ENCODE measurements at places on chromosomes 6 and 20. TPM values are rescaled to one million over a fixed set of nuclear protein-coding genes. Genes with fewer than 3 reads are reported as not detected.

DNA sequence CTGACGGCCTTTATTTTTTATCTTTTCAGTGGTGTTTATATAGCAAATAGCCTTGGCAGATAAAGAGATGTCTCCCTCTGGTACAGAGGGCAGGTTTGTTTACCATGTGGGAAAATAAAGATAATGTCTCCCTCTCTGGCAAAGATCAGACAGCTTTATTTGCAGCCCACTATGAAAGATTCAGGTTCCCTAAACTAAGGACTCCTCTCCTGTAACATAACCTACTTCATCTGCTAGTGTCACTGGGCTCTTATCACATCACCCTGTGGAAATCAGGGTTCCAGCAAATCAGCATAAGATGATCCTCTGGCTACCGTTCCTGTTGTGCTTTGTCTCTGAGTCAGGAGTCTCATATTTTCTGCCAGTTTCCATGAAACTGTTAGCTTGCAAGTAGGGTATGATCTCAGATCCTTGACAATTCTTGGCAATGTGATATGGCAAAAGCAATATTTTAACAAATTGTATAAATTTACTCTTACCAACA lies 3.1 kb downstream of the FBXL4 start:
- DNase-seq, result peak; percentile 19

GRCh38 chr20:58748618-58749017 lies 56.0 kb downstream of the NPEPL1 start:
- DNase-seq, result no peak

- DNase-seq, result no peak
Measured at GRCh38 chr6:32635526-32636123, 1.6 kb upstream of the HLA-DQA1 start.

GRCh38 chr6:95083506-95083905 lies 493.8 kb upstream of the MANEA start:
- DNase-seq, result no peak

- DNase-seq, result no peak
Measured at GRCh38 chr6:158000530-158001307, 19.1 kb downstream of the SYNJ2 start.

- DNase-seq, result no peak
Measured at GRCh38 chr6:317448-318144, 25.3 kb downstream of the DUSP22 start.

- DNase-seq, result no peak
Measured at GRCh38 chr6:168442646-168443045, 1.7 kb downstream of the SMOC2 start.

DNA sequence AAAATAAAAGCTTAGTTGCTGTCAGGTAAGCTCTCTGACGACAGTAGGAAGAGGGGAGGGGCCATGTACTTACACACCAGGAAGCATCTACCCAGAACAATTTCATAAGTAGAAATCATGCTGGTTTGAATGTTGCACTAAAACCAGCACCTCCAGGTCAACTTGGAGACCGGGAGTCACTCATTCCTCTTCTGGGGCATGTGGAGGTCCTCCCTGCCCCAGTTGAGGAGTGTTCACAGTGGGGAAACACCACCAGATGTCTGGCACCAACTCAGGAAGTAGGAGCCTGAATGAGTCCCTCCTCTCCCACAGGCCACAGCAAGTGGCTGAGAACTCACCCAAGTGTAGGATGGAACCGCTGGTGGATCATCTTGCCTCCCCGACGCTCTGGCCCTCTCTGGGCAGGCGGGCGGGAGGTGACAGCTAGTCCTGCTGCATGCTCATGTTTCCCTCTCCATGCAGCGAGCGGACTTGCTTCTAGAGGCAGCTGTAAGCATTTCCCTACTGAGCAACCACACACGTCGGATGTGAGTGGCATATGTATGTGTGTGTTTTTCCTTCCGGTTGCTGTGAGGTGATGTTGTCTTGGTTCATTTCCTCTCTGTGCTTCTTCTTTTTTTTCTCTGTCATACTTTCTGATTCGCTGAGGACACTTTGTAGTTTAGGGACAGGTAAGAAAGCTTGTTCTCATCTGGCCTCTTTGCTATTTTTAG lies 149.5 kb upstream of the NEDD9 start:
- no peak for DNase-seq

- DNase-seq, result no peak
Measured at GRCh38 chr6:129844118-129844891, 16.8 kb downstream of the TMEM244 start.

GRCh38 chr6:90000864-90001731 lies 106.8 kb downstream of the GJA10 start:
- no peak for DNase-seq

GRCh38 chr20:49460131-49460530 lies 22.3 kb downstream of the KCNB1 start:
- DNase-seq, result no peak

GRCh38 chr6:34917626-34918285 lies 28.7 kb downstream of the ANKS1A start:
- DNase-seq, result no peak

DNA sequence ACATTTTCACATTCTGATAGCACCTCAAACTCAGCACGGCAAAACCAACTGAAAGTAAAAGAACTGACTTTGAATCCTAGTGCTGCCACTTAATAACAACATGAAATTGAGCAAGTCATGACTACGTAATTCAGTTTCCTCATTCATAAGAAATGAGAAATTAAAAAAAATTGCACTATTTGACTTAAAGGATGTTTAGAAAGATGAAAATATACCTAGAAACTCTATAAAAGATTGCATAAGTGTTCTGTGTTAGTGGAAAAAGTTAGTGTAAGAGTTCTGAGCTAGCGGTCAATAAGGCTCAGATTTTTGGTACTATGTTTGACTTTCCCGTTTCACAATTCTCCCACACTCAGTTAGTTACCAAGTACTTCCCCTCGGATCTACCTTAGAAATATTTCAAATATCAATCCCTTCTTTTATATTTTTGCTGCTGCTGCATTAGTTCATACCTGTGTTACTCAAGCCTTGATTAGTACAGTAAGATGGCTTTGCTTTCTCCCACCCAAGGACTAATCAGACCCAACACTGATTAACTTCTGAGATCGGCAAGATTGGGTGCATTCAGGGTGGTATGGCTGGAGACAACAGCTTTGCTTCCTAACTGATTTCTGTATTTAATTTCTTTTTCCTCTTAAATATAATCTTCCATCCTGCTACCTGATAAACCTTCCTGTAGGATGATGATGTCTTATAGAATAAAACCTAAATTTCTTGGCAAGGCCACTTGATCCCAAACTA lies 25.9 kb downstream of the ECHDC1 start:
- DNase-seq, result no peak

GRCh38 chr6:53048431-53049195 lies 16.6 kb upstream of the FBXO9 start:
- no peak for DNase-seq

- no peak for DNase-seq
Measured at GRCh38 chr20:62786157-62786556, 10.1 kb upstream of the MRGBP start.

- no peak for DNase-seq
Measured at GRCh38 chr6:125802383-125802782, 11.6 kb downstream of the NCOA7 start.

GRCh38 chr6:99618649-99619408 lies 12.2 kb downstream of the PRDM13 start:
- DNase-seq, result no peak

GRCh38 chr6:76174722-76175121 lies 102.3 kb upstream of the IMPG1 start:
- DNase-seq, result no peak

DNA sequence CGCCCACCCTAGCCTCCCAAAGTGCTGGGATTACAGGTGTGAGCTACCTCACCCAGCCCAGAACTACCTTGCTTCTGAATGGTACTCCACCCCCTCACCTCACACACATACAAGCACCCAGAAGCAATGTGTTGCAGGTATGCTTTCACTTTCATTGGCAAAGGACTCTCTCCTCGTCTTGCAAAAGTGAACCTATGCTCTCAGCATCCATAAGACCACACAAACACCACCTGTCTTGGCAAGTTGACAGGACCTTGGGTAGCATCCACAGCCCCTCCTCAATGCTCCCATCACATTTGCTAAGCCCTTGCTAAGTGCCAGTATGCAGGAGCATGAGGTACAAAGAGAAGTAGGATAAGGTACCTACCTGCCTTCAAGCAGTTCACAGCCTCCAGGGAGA lies 3.7 kb downstream of the KIF13A start:
- no peak for DNase-seq

DNA sequence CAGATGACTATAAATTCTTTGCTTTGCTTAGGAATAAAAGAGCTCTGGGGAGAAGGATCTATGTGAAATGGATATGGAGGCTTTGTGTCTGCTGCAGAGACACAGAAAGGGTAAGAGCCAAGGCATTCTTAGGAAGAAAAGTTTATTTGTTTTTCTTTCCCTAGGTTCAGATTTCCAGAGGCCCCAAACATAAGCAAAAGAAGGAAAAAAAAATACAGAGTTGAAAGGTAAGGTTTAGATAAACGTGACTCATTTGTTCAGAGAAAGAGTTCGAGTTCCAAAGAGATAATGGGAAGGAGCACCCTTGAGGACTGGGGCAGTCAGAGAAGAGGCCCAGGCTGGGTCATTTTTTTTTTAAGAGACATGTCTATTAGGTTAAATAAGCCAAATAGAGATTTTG lies 27.4 kb upstream of the BMP5 start:
- DNase-seq, result no peak

DNA sequence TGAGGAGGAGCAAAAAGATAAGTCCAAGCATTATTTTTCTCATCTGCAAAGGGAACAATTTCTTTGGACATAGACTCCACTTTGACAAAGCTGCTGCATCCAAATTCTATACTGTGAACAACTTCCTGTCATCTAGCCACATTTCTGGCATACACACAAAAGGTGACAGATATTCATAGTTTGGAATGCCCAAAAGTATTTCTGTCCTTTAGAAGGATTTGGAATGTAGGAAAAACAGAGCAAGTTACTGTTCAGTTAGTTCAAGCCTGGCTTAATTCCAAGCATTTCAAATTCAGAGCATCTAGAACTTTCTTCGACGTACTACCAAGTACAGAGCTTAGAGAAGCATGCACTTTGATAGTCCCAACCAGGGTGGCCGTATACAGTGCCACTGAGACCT lies 134.0 kb downstream of the PDE7B start:
- no peak for DNase-seq

DNA sequence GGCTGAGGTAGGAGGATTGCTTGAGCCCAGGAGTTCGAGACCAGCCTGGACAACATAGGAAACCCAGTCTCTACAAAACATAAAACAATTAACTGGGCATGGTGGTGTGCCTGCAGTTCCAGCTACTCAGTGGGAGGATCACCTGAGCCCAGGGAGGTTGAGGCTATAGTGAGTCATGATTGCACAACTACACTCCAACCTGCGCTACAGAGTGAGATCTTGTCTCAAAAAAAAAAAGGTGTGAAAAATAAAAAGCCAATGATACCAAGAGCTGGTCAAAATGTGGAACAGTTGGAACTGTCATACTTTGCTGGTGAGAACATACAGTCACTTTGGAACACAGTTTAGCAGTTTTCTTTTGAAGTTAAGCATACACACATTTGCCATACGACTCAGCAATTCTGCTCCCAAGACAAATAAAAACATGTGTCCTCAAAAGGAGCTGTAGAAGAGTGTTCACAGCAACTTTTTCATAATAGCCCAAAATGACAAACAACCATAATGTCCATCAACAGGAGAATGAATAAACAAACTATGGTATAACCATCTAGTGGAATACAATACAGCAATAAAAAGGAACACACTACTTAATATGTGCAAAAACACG lies 21.6 kb upstream of the FKBP5 start:
- no peak for DNase-seq

RRBP1 gene
- total RNA-seq, result 57.7 TPM

BMP2 gene
- total RNA-seq, result 42.8 TPM

FRMD1 gene
- 0.32 TPM for total RNA-seq

CRISP2 gene
- not detected for total RNA-seq

NRSN1 gene
- total RNA-seq, result not detected

C6orf58 gene
- not detected for total RNA-seq

SMLR1 gene
- total RNA-seq, result not detected

Measured in lower leg skin (tissue), 4 donors.